A375 (cell line): ENCODE measurements at places on chromosomes 6 and 20. TPM values are rescaled to one million over a fixed set of nuclear protein-coding genes. Genes with fewer than 3 reads are reported as not detected.

The RSPO3 gene
- total RNA-seq = not detected in 2 replicates

The PKHD1 gene
- total RNA-seq = 0.03 and 0.04 TPM in 2 replicates

The EMILIN3 gene
- 0.11 and 0.24 TPM in 2 replicates for total RNA-seq

The MYCT1 gene
- not detected in 2 replicates for total RNA-seq

The SCGN gene
- total RNA-seq = not detected in 2 replicates
